ENCODE measurements at places on chromosomes 4 and X.

GRCh38 chr4:134320048-134320447 is 118.5 kb upstream of the PABPC4L start:
- DNase-seq: no peak

DNA sequence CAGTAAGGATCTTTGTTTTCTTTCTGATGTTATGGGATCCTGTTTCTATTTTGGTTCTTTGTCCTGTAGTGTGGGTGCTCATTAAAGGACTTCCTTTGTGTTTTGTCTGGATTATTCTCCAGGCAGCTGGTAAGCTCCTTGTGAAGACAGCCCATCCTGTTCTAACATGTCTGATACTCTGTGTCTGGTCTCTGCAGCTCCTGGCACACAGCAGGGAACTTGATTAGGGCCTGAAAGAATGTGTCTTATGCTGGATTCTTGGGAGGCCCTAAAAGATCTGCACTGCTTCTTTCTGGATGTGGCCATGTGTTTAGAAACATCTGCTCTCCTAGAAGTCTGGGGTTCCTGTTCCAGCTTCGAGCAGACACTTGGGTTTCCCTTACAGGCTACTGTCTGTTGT is 38.1 kb upstream of the ATXN3L start:
- no peak for DNase-seq

DNA sequence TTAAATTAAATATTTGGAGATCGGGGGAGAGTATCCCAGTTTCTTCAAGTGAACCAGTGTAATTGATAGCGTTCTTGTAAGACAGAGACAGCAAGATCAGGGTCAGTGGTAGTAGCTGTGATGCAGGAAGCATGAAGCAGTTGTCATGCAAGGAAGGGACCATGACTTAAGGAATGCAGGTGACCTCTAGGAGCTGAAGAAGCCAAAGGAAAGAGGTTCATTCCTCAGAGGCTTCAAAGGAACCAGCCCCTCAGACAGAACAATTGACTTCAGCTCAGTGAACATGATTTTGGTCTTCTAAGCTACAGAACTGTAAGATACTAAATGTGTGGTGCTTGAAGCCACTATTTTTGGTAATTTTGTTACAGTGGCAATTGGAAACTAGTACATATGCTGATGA is 51.6 kb downstream of the GLRB start:
- no peak for DNase-seq

- no peak for DNase-seq
Observed at GRCh38 chrX:72060921-72061490, 70.7 kb downstream of the RTL5 start.

GRCh38 chrX:5220421-5220820 is 1008.2 kb downstream of the NLGN4X start:
- no peak for DNase-seq

- DNase-seq: no peak
Observed at GRCh38 chrX:124300405-124300804, 32.1 kb upstream of the TEX13D start.

- DNase-seq: no peak
Observed at GRCh38 chr4:158259955-158260575, 49.8 kb downstream of the TMEM144 start.

DNA sequence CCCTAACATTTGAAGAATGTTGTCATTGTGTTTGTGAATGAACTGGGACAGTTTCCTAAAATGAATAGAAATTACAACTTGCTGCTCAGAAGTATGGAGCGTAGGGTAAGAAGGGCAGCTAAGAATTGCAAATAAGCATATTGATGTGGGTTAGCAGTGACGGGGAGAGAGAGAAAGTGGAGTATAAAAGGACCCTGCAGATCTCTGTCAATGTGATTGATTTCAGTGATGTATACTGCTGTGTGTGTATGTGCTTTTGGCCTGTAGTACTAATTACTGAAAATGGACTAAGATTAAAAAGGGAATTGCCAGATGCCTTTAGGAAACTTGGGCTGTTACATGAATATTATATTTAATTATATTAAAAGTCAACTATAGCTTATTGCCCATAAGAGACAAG is 7.8 kb upstream of the MFAP3L start:
- DNase-seq: no peak

- DNase-seq: no peak
Observed at GRCh38 chr4:69800599-69800998, 40.2 kb upstream of the SULT1B1 start.

DNA sequence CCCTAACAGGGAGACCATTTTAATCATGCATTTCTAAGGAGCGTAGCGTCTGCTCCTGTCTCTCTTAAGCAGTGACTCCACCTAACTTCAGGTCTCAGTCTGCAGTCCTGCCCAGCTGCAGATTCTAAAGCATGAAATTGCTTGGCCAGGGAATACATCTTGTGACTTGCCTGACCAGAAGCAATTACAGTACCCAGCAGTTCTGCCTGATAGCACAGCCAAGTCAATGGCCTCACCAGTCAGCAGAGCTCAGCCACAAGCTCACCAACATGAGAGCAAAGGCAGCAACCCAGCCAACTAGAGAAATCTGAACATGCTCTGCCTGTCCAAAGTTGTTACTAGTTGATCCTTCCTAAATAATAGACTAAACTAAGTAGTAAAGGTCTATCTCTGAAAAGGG is 2011.9 kb upstream of the PCDH10 start:
- DNase-seq: no peak

GRCh38 chrX:97211070-97211469 is 327.4 kb downstream of the RPA4 start:
- DNase-seq: no peak

GRCh38 chr4:38663801-38664705 is at the start of gene KLF3:
Gene KLF3 (plus strand): TSS chr4:38664199. CDS start chr4:38680626, 16,427 bp downstream.
- peak; percentile 37 for DNase-seq

GRCh38 chr4:119746951-119747350 is 118.3 kb upstream of the PDE5A start:
- DNase-seq: no peak

GRCh38 chr4:6889101-6889735 is 20.4 kb upstream of the TBC1D14 start:
- no peak for DNase-seq

- DNase-seq: no peak
Observed at GRCh38 chrX:100376576-100376975, 33.5 kb downstream of the PCDH19 start.

DNA sequence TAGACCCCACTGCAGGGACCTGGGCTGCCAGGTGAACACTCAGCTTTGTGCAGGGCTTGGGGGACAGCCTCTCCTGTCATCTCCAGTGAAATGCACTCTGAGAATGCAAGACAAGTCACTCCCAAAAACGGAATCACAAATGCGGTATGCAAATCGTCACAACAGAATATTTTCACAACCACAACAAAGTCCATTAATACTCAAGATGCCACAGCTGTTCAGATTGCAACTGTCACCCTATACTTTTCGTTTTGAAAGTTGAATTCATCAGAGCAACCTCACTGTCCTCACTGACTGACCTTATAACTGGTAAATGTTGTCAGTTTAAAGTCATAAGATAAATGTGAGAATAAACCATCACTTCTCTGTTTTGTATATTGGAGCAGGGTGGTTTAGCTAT is 16.6 kb downstream of the JAKMIP1 start:
- no peak for DNase-seq

DNA sequence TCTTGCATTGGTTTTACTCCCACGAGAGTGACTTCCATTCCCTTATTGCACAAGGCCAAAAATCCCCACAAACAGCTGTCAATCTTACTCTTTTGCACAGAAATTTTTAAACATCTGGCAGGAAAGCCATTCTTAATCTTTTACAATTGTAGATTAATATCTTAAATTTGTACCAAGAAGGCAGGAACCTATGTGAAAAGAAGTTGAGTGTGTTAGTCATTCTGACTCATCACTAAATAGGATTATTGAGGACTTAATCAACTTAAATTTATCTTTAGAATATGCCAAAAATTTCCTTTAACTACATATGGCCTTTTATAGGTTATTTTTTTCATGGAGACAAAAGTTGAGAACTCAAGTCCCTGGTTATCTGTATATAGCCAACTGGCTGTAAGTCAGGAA is 49.0 kb upstream of the VEGFC start:
- no peak for DNase-seq

DNA sequence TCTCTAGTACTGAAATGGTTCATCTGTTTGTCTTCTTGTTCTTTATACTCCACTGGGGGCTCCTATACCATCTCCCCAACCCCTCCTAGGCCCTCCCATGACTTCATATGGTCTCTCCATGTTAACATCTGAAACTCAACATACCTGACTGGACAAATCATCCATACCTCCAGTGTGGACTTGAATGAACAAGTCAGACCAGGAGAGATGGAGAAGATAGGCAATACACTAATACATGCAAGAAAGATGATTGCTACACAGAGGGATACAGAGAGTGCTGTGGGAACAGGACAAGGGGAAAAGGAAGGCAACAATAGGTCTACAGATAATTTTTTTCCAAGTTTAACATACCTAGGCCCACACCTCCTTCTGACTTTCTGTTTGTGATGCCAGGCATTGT is 175.1 kb downstream of the FHIP1A start:
- no peak for DNase-seq

GRCh38 chr4:26081795-26082498 is 167.9 kb downstream of the SMIM20 start:
- DNase-seq: peak; percentile 42

DNA sequence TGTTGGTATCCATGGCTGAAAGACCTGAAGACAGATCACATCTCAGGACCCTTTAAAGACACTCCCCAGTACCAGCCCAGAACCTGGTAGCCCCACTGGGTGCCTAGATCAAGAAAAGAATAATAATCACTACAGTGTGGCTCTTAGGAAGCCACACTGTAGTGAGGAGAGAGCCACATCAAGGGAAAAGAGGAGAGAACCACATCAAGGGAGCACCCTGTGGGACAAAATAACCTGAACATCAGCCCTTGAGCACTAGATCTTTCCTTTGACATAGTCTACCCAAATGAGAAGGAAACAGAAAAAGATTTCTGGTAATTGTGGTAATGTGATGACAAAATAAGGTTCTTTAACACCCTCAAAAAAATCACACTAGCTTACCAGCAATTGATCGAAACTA is 15.3 kb downstream of the RTL3 start:
- no peak for DNase-seq

DNA sequence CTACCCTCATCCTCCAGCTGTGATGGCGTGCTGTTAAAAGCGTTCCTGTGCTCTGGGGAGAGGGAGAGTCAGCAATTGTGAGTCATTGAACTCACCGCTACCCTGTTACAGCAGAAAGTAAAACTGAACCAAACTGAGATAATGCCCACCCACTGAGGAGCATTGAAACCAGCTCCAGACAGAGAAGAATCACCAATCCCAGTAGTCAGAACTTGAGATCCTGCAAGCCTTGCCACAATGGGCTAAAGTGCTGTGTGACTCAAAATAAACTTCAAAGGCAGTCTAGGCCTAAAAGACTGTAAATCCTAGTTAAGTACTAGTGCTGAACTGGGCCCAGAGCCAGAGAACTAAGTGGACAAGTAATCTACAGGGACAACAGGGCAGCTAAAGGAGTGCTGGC is 1394.2 kb upstream of the DIAPH2 start:
- no peak for DNase-seq

DNA sequence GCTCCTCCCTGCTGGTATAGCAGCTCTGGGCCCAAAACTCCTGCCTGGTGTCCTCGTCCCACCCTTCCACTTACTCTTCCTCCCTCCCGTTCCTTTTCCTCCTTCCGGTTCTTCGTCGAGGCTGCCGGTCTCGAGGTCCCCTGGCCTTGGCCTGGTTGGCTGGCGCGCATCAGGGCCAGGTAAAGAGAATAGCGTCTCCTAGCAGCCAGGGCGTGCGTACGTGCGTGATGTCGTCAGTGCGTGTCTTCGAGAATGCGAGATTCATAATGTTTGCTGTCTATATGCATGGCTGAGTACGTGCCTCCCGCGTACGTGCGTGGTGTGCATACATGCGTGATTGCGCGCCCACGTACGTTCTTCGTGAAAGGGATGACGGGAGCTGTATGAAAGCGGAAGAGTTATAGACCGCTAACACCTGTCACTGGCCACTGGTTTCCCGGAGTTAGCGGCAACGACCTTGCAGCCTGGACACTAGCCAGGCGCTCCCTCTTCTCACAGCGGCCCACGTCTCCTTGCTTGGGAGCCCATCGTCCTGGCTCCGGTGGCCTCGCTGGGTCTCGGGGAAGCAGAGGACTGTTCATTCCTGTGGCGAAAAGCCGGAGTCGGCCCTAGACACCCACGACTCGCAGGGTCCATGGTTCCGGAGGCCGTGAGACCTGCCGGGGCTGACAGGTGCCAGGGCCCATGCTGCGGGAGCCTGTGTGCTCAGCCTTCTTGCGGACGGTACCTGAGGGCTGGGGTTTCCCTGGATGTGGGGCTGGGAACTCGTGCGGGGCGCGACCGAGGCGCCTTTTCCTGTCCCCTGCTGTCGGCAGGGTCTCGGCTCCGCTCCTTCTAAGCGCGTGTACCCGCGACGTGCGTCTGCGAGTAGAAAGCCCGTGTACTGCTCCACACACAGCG is at the start of gene EOLA1:
TSS of gene EOLA1 (plus strand) at position 392 of the 900 bp plus-strand sequence. CDS start 4,619 bp downstream, outside the sequence.
- peak; percentile 83 for DNase-seq

GRCh38 chr4:123449780-123450179 is 53.2 kb downstream of the SPRY1 start:
- DNase-seq: no peak

- peak; percentile 86 for DNase-seq
Observed at GRCh38 chr4:25441519-25442117, 64.6 kb downstream of the ANAPC4 start.

DNA sequence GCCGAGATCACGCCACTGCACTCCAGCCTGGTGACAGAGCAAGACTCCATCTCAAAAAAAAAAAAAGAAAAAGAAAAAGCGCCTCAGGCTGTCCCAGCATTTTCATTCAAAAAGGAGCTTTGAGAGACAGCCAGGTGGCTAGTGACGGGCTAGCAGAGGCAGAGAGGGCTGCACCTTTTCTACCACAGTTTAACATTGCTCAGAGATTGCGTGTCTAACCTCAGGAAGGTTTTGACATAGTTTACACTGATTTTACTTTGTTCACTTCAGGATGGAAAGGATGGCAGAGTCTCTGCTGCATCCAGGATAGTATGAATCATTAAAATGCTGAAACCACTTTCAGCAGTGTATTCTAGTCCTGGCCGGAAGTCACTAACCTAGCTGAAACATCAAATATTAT is 28.1 kb downstream of the ZFP42 start:
- DNase-seq: no peak

DNA sequence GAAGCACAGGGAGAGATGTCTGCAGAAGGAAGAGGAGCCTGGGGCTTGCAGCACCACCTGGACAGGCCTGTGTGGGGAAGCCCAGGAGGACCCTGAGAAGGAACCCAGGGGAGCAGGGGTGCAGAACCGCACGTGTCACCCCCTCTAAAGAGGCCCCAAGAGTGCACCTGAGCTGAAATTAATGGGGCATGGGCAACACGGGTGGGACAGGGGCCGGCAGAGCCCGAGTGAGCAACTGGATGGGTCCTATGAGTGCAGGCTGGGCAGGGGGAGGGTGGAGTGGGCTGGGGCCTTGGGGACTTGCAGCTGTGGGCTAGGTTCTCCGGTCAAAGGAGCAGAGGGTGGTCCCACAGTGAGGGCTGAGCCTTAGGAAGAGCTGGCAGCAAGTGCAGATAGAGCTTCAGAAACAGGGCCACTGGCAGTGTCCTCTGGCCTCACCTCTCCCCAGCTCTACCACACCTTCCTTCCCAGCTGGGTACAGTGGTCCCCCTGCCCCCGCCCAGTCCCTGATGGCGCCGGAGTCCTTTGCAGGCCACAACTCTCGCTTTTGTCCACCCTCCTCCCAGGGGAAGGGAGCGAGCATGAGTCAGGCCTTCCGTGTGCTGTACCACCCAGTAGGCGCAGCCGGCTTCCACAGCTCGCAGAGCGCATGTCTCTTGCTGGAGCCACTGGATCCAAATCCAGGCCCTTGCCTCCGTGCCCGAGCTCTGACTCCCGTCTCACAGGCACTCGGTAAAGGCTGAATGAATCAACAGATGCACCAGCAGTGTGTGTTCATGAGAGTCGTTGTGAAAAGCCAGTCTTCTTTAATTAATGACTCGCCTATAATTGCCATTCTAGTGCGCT is 131.6 kb downstream of the HMX1 start:
- no peak for DNase-seq
